ENCODE measurements at places on chromosomes 1 and 21.

- no peak for DNase-seq
These were observed 2.3 kb downstream of the ECE1 start for GRCh38 chr1:21287905-21288514.

DNA sequence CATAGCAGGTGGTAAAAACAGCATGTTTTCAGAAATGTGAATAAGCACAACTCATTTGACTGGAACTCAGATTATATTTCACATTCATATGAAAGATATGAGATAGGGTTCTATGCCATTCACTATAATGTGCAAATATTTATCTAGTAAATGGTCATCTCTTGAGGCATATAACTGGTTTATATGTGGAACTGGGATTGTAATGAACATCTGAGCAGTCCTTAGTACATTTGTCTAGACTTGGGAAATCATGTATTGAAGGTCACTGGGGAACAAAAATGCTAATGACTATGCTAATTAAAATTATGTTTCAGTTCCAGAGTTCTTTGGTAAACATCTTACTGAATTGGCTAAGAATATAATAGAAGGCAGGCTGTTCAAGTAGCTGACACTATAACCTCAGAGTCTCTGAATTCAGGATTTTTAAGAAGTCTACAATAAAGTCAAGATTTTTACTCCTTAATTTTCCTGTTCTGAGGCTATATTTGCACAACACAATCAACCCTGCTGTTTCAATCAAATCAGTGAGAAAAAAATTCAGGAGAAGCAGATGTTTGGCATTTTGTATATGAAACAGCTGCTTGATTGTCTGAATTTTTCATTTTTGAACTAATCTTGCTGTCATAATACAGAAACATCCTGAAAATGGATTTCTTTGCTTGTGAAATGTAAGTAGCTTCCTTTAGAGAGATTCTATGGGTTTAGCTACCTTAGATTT lies 244.8 kb upstream of the RGS18 start:
- no peak for DNase-seq

GRCh38 chr1:63669151-63669961 lies 76.1 kb downstream of the PGM1 start:
- no peak for DNase-seq

DNA sequence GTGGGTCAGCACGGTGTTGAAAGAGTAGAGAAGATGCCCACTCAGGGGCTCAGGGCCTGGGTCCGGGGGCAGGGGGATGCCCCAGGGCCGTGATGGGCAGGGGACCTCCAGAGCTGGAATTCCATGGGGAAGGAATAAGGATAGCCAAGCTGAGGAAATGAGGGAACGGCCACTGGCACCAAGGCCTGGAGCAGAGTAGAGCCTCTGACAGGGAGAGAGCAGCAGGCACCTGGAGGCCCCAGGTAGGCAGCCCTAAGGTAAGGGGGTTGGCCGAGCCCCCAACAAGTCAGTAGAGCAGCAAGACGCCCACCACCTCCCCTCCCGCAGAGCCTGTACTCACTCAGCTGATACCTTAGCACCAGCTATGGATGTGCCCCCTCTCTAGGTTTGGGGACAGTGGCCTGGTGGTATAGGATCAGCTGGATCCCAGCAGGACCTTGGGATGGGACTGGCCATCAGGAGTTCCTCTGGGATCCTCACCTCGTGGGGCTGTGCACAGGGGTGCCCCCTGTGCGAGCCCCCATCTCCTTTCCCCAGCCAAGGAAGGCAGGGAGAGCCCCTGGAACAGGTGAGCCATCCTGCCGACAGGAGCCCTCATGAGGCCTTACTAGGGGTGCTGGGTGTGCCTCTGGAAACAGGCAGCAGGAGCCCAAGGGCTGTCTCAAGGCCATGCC lies 21.0 kb upstream of the ARF1 start:
- no peak for DNase-seq

DNA sequence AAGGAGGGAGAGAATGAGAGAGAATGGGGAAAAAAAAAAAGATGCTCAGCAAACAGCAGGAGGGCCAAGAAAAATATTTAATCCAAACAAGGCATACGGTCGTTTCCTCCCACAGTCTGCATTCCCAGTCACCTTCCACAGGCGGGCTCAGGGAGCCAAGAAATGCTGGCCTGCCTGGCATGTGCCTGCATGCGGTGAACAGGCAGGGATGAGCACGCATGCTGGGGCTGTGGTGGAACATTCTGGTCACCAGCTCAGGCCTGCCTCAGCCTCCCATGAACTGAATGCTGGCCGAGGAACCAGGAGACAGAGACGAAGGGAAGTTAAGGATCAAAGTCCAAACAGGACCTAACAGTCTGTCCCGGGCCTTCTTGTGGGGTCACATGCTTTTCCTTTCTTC lies 335.3 kb downstream of the ASTN1 start:
- DNase-seq = no peak

GRCh38 chr1:212686591-212686990 lies 13.0 kb downstream of the BATF3 start:
- DNase-seq = no peak

- no peak for DNase-seq
These were observed 215.5 kb downstream of the CAMTA1 start for GRCh38 chr1:7000720-7001119.

DNA sequence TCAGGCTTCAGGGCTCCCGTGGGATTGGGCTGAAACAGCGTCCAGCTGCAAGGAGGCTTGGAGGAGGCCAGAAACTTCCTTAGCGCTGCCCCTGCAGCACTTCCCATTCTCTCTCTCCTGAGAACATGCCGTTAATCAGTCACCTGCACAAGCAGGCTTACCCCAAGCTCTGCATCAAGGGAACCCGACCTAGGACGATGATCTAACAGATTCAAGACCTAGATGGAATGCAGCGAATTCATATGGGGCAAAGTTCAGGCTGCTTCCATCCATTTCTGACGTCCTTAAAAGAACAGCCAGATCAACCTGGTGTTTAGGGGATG lies 114.1 kb downstream of the ERG start:
- DNase-seq = no peak

DNA sequence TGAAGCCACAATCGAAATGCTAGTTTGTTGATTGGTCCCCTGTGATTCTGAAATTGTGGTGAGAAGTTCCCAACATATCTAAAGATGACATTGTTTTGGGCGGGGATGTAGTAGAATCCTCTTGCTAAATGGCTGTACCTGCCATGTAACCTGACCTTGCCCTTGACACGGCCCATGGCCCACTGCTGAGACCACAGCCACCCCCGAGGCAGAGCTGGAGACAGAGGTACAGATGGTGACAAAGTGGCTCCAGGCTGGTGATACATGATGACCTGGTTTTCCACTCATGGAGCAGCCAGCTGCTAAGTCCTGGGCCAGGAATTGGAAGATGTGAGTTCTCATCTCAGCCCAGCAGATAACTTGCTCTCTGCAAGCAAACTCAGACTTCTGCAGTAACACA lies 226.5 kb downstream of the FOXD2 start:
- no peak for DNase-seq

DNA sequence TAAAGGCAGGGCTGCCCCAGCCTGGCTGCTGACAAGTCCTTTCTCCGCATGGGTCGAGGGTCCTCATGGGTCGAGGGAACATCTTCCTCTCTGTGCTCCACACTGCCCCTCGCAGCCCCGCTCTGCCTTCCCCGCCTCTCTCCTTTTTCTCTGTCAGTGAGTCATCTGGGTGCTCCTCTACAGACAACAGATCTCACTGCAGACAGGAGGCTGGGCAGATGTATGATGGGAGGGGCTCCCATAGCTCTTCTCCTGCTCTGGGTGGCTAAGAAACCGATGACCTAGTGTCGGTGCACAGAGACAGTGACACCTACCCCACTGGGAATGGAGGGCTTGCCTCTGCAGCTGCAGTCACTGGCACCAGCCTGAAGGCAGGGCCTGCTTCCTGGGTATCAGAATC lies 5.5 kb downstream of the KCNA10 start:
- no peak for DNase-seq

DNA sequence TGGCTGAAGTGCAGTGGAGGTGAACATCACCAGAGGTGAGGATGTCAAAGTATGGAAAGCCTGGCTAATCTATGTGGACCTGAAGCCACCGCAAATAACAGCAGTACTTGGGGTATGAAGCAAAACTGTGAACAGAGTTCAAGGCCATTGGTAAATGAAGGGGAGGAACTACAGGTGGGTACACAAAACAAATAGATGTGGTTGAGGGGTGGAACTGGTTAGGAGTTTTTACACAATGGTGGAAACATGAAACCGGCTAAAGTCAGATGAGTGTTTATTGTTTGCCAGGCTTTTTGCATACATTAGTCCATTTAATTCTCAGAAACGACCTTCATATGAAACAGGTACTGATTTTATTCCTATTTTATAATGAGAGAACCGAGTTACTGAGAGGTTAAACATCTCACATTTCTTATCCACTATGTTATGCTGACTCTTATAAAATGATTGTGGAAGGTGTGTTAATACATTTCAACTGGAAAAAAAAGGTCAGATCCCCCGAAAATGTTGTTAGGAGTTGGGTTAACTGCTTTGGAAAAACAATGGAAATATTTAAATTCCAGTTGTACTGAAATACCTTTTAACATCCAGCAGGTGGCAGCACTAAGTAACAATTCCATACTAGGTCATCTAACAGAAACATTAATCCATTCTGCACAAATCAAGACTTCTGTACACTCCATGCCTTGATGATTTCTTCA lies 44.3 kb upstream of the GTF2B start:
- no peak for DNase-seq

- no peak for DNase-seq
These were observed 3.8 kb downstream of the DR1 start for GRCh38 chr1:93349231-93350135.

DNA sequence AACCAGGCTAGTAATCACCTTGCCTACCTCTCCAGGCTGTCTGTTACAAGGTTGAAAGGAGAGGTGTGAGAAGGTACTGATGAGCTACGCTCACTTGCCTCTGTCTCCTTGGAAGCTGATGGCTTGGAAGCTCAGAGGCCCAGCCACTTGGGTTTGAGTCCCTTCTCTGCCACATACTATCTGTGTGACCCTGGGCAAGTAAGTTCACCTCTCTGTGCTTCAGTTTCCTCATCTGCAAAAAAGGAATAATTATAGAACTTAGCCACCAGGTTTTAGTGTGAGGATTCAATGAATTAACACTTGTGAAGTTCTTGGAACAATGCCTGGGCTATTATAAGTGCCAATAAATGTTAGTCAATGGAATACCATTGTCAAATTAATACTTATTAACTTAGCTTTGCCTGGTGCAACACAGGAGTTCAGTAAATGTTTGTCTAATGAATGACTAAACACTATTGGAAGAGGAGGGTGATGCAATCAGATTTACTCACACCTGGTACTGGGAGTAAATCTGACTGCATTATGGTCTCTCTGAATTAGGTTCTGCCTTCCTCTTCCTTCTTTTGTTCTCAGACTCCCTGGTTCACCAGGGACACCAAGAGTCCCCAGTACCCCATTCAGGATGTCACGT lies 55.5 kb downstream of the TRABD2B start:
- no peak for DNase-seq

DNA sequence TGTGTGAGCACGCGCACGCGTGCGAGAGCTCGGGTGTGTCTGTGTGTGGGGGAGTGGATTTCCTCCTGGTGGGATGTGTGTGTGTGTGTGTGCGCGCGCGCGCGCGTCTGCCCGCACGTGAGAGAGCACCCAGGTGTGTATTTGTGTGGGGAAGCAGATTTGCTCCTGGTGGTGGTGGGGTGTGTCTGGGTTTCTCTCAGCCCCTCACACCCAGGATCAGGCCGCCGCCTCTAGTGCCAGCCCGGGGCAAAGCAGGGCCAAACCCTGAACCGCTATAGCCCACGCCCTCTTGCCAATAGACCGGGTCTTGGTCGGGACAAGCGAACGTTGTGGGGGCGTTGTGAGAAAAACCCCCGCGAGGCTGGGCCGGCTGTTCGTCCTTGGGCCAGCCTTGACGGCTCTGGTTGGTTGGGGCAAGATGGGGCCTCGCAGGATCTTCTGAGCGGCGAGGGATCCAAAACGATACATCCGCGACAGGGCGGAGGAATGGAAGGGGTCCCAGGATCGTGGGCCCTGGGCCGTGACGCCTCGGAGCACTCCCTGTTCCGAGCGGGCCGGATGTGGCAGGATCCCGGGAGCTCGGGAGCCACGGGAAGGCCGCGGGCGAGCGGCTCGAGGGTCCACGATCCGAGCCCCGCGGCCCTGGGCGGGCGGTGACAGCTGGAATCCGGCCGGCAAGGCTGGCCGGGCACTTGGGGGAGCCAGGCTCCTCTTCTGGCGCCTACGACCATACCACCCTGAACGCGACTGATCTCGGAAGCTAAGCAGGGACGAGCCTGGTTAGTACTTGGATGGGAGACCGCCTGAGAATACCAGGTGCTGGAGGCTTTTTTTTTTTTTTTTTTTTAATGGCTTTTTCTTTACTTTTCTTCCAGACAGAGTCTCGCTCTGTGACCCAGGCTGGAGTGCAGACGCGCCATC lies 68.2 kb downstream of the RNF187 start:
- DNase-seq = no peak

DNA sequence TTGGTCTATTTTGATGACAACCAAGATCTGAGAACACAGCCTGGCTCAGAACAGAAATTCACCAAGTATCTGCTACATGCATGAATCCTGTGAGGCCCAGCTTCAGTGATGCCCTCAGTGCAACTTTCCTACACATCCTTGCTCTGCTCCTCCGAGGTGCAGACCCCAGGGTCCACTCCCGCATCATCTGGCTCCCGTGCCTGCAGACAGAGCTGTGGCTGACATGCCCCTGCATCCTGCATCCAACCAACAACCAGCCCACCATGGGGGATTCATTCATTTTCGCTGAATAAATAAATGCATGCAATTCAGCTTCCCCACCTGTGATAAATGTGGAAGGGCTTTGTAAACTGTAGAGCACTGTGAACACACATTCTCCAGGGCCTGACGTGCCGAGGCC lies 112.3 kb downstream of the GLIS1 start:
- no peak for DNase-seq

- DNase-seq = no peak
These were observed 17.1 kb upstream of the GUCA2A start for GRCh38 chr1:42181687-42182086.

GRCh38 chr1:24572301-24572700 lies 16.4 kb downstream of the NCMAP start:
- DNase-seq = no peak

DNA sequence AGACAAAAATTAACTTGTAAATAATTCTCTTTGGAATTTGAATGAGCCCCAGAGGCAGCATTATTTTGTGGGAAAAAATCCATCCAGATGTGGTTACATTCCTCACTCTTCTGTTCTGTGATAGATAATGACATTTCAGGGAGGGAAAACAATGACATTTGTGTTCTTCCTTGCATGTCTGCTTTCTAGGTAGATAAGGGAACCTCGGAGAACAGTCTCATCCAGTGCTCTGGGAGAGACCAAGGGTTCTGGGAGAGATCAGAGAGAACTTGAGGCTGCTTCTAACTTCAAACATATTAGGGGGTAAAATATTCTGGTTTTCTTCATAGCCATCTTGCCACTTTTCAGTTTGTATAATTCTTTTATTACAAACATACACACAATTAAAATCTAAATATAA lies 269.2 kb downstream of the NEGR1 start:
- no peak for DNase-seq

DNA sequence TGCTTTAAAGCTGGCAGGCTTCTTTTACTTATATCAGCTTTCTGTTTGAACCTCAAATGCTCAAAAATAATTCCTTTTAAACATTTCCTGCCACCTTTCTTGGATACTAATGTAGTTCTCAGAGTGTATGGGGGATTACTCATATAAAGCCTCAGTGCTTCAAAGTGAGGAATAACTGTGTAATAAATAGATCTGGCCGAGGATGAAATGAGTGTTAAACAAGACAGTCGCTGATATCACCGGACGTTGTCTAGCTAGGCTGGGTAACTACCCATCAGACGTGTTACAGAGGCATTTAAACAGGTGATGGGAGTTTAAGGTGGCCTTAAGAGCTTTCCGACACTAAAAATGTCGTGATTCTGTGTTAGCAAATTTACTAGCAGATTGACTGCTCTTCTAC lies 53.1 kb downstream of the VANGL2 start:
- no peak for DNase-seq

- no peak for DNase-seq
These were observed 261.2 kb downstream of the S1PR1 start for GRCh38 chr1:101497881-101498559.
